Natural killer cell (primary cell): ENCODE measurements at places on chromosomes 16 and 17. TPM values are rescaled to one million over a fixed set of nuclear protein-coding genes. Genes with fewer than 3 reads are reported as not detected.

DNA sequence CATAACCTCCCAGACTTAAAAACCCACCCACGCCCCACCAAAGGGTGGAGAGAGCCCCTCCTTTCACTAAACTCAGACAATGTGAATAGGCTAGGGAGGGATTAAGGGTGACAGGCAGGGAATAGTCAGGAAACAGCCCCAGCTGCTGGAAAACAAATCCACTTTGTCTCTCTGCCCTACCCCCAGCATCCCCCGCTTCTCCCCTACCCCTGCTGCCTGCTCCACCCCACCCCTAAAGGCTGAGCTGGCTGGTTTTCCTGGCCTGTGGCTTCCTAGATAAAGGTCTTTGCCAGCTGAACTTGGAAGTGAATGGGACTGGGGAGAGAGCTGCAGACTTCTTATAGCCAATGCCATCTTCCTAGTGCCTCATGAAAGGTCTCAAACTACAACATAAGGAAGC lies 15.0 kb downstream of the CAVIN1 start:
- no peak overlapping the region for H3K27ac ChIP-seq
- no peaks in the 10 kb centered on the region for H3K27me3 ChIP-seq
- H3K36me3 ChIP-seq, result no peaks in the 10 kb centered on the region
- no peak for DNase-seq

GRCh38 chr16:28537964-28538732 lies 626 bp downstream of the NUPR1 start:
- no peak overlapping the region for H3K27ac ChIP-seq
- peaks cover 15% of the 10 kb centered on the region for H3K4me1 ChIP-seq
- no peak overlapping the region for H3K4me3 ChIP-seq
- H3K27me3 ChIP-seq, result no peaks in the 10 kb centered on the region
- H3K36me3 ChIP-seq, result no peaks in the 10 kb centered on the region
- DNase-seq, result no peak

DNA sequence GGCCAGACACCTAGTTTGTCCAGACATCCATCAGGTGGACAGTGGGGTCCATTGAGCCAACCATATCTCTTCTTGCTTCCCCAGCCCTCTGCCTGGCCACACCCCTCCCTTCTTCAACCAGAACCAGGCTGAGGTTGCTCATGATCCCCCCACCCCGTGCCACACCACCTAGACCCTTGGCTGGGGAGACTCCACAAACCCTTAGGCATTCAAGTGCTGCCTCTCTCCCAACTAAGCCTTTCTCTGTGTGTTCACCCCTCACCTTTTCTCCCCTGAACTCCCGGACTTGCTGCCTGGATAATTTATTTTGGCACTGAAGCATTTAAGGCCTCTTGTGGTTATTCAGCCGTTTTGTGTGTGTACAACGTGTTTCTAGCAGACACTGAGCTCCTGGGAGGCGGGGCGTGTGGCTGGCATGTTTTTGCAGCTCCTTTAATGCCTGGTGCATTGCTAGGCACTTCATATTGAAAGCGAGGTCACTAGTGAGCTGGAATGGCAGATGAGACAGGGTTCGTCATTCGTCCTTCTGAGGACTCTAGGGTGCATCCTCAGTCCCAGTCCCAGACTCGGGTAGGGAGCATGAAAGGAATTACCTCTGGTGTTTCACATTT lies 28.7 kb downstream of the CACNA1G start:
- no peak overlapping the region for H3K27ac ChIP-seq
- no peak for DNase-seq

- no peak for DNase-seq
- H3K36me3 ChIP-seq, result no peaks in the 10 kb centered on the region
- H3K4me3 ChIP-seq, result no peak overlapping the region
- no peak overlapping the region for H3K27ac ChIP-seq
- H3K4me1 ChIP-seq, result no peaks in the 10 kb centered on the region
Measured at GRCh38 chr17:62101090-62101489, 36.0 kb upstream of the MED13 start.

DNA sequence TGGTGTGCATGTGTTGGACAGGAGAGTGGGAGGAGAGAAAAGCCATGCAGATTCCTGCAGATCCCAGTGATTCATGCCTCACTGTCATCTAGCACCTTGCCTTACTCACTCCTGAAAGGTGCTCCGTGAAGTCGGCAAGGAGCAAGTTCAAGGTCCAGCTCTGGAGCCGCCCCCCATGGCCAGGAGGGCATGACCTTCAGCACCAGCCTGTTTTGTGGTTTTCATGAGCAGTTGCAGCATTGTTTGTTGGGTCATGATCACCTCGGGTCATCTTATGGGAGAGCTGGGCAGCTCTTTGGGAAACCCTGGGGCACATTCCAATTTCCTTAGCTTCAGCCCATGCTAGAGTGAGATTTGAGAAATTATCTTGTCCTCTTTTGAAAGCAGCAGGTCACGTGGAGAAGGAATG lies 137.5 kb upstream of the IRX3 start:
- no peaks in the 10 kb centered on the region for H3K4me1 ChIP-seq
- no peak overlapping the region for H3K27ac ChIP-seq

GRCh38 chr17:79836972-79837887 lies 2.0 kb downstream of the CBX4 start:
- H3K4me3 ChIP-seq, result peak overlapping the region; percentile 82
- DNase-seq, result peak; percentile 66
- H3K27me3 ChIP-seq, result peaks cover 22% of the 10 kb centered on the region
- H3K36me3 ChIP-seq, result peaks cover 22% of the 10 kb centered on the region
- peak overlapping the region; percentile 67 for H3K27ac ChIP-seq
- H3K4me1 ChIP-seq, result peaks cover 69% of the 10 kb centered on the region

GRCh38 chr17:3036800-3037199 lies 26.6 kb downstream of the OR1D5 start:
- H3K36me3 ChIP-seq, result peaks cover 17% of the 10 kb centered on the region
- no peak overlapping the region for H3K4me3 ChIP-seq
- no peak for DNase-seq
- no peaks in the 10 kb centered on the region for H3K27me3 ChIP-seq
- no peak overlapping the region for H3K27ac ChIP-seq

DNA sequence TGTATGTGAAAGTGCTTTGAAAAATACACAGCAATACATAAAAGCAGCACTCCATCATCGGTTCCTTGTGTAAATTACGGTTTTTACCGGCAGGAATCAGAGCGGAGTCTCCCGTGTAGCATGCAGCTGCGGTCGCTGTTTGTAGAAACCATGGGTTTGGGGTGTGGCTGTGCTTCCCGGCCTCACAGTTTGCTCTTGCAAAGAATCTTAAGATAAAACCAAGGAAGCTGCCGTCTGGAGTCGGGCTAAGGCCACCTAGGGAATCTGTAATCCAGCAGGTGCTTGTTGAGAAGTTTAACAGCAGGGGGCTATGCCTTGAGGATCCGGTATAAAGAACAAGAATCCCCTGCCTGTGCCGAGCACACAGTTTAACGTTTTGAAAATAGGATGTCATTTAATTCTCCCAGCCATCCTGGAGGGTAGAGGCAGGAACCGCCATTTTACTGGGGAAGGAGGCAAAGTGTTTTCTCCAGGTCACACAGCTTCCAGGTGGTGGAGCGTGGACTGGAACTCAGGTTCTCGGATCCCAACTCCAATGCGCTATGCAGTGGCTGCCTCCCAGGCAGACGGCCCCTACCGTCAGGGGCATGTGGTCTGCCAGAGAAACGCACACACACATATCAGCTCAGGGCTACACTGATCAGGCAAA lies 6.0 kb upstream of the TLCD3A start:
- H3K27ac ChIP-seq, result no peak overlapping the region
- no peak overlapping the region for H3K4me3 ChIP-seq
- no peak for DNase-seq

- peaks cover 20% of the 10 kb centered on the region for H3K36me3 ChIP-seq
- H3K27me3 ChIP-seq, result no peaks in the 10 kb centered on the region
- DNase-seq, result no peak
- no peak overlapping the region for H3K4me3 ChIP-seq
Measured at GRCh38 chr16:8859913-8860881, 8.6 kb downstream of the CARHSP1 start.

- H3K27ac ChIP-seq, result no peak overlapping the region
- no peak overlapping the region for H3K4me3 ChIP-seq
- H3K36me3 ChIP-seq, result no peaks in the 10 kb centered on the region
- H3K27me3 ChIP-seq, result no peaks in the 10 kb centered on the region
Measured at GRCh38 chr17:17988427-17988945, 15.8 kb downstream of the DRC3 start.

GRCh38 chr16:2238838-2239675 lies 2.8 kb downstream of the DNASE1L2 start:
- no peak overlapping the region for H3K27ac ChIP-seq
- H3K4me1 ChIP-seq, result peaks cover 13% of the 10 kb centered on the region
- H3K36me3 ChIP-seq, result peaks cover 24% of the 10 kb centered on the region

DNA sequence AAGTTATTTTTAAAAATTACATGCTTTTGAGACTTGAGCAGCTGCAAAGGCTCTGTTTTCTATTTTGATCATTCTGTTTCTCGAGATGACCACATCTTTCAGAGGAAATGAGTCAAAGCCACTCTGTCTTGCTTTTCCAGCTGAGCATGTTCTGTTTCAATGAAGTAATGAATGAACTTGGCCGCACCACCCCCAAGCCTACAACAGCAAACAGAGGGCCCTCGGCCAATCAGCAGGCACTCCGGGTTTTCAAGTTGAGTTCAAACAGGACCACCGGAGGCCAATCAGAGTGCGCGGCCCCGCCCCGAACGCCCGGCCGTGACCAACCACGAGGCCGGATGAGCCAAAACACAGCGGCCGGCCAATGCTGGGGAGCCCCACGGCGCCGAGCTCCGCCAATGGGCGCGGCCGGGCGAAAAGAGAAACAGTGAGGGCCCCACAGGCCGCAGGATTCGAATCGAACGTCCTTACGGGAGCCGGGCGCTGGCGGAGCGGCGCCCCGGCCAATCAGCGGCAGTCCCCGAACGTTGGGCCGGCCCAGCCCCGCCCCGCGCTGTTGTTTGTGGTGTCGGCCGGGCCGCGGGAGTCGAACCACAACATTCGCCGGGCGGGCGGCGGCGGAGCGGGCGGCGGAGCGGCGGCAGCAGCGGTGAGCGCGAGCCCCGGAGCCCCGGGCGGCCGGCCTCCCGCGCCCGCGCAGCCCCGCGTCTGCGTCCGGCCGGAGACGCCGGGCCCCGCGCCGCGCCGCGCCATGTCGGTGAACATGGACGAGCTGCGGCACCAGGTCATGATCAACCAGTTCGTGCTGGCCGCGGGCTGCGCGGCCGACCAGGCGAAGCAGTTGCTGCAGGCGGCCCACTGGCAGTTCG lies at the start of gene UBALD2:
Gene UBALD2, plus strand, starts transcription at position 594 of the 869 bp plus-strand sequence. Its CDS starts 158 bp downstream, at position 752.
- peak within 1 kb of the TSS; percentile 61 for H3K4me3 ChIP-seq
- peak within 1 kb of the TSS; percentile 77 for H3K27ac ChIP-seq
- peak; percentile 99 for DNase-seq

- DNase-seq, result no peak
- no peaks in the 10 kb centered on the region for H3K27me3 ChIP-seq
- no peaks in the 10 kb centered on the region for H3K4me1 ChIP-seq
- H3K36me3 ChIP-seq, result no peaks in the 10 kb centered on the region
- no peak overlapping the region for H3K27ac ChIP-seq
Measured at GRCh38 chr16:77807021-77807420, 18.7 kb downstream of the VAT1L start.

DNA sequence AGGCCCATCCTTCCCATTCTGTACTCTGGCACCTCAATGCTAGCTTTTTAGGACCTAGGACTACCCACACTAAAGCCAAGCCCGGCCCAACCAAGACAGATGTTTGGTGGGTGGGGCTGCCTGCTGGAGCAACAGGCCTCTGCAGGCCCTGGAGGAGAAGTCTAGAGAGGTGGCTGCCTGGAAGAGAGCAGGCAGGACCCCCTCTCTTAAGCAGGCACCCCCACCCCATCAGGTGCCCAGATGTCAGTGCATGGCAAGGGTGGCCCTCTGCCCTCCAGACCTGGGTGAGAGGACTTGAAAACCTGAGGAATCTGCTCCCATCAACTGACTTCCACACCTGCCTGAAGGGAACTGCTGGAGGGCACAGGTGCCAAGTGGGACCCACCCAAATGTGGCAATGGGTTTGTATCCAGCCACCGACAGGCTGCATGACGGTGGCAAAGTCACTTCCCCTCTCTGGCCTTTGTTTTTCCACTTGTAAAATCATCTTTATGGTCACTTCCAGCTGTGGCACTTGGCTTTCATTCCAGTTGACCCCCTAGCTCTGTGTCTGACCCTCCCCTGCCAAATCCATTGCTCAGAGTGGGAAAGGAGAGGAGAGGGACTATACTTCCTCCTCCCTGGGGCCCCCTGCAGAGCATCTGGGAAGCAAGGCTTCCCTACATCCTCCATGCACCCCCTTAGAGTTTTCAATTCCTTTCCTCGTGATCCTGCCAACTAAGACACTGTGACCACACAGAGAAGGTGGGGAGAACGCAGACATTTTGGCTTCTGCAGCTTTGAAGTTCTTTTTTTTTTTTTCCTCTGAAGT lies 1.7 kb upstream of the STAT5A start:
- peak overlapping the region; percentile 93 for H3K27ac ChIP-seq
- H3K36me3 ChIP-seq, result no peaks in the 10 kb centered on the region
- peak; percentile 33 for DNase-seq
- H3K4me1 ChIP-seq, result peaks cover 41% of the 10 kb centered on the region

DNA sequence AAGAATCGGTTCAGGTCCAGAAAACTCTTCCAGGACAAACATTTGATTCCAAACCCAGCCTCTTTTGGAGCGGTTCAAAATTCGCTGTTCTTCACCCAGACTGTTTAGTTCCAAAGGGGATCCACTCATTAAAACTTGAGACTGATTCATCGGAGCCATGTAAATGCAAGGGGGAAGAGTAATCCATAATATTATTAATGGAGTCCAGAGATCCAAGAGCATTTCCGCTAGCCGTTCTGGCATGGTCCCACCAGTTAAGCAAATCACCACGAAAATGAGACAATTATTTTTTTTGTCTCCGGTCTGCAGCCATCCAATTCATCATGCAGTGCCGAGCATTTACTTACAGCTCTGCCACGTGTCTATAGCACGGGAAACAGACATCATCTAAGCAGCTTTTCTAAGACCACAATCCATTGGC lies 15.1 kb downstream of the CDH8 start:
- no peak overlapping the region for H3K27ac ChIP-seq
- DNase-seq, result no peak
- H3K27me3 ChIP-seq, result no peaks in the 10 kb centered on the region
- H3K4me3 ChIP-seq, result no peak overlapping the region

DNA sequence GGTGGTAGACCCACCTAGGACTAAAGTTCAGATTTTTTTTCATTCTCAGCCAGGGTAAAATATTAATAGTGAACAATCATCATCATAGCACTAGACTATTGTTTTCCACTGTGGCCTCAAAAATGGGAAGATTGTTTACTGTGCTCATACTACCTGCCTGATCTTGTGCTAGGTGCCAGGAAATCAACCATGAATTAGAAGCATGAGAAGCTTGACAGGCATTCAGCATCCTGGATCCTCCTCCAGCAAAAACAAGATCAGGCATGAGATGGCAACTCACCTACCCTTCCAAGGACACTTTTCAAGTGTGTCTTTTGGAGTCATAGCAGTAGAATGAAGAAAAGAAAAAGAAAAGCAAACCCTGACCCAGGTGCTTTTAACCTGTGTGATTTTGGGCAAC lies 174.2 kb downstream of the CYLD start:
- H3K4me1 ChIP-seq, result no peaks in the 10 kb centered on the region
- H3K4me3 ChIP-seq, result no peak overlapping the region
- H3K27ac ChIP-seq, result no peak overlapping the region
- DNase-seq, result no peak
- H3K36me3 ChIP-seq, result no peaks in the 10 kb centered on the region
- H3K27me3 ChIP-seq, result no peaks in the 10 kb centered on the region

The CACNB1 gene
- total RNA-seq, result 28.5 TPM

The NRN1L gene
- 1.3 TPM for total RNA-seq

The CCT6B gene
- total RNA-seq, result 4.3 TPM

The MRPL45 gene
- 12.6 TPM for total RNA-seq

The SLC38A8 gene
- not detected for total RNA-seq

The GPR139 gene
- not detected for total RNA-seq

The MT1G gene
- total RNA-seq, result 1.5 TPM

The MEOX1 gene
- 0.18 TPM for total RNA-seq

The ESRP2 gene
- total RNA-seq, result not detected

The BEAN1 gene
- total RNA-seq, result not detected

The ELOB gene
- 161 TPM for total RNA-seq

The WFIKKN2 gene
- total RNA-seq, result not detected
